ENCODE measurements at places on chromosomes 3 and 15.

GRCh38 chr15:99443768-99444446 lies 121.9 kb upstream of the MEF2A start:
- DNase-seq: no peak

- DNase-seq: no peak
Measured at GRCh38 chr3:150169330-150169940, 198.7 kb upstream of the PFN2 start.

GRCh38 chr3:129239991-129240390 lies 9.4 kb upstream of the COPG1 start:
- no peak for DNase-seq

GRCh38 chr15:43105077-43105736 lies 631 bp downstream of the UBR1 start:
- DNase-seq: no peak

DNA sequence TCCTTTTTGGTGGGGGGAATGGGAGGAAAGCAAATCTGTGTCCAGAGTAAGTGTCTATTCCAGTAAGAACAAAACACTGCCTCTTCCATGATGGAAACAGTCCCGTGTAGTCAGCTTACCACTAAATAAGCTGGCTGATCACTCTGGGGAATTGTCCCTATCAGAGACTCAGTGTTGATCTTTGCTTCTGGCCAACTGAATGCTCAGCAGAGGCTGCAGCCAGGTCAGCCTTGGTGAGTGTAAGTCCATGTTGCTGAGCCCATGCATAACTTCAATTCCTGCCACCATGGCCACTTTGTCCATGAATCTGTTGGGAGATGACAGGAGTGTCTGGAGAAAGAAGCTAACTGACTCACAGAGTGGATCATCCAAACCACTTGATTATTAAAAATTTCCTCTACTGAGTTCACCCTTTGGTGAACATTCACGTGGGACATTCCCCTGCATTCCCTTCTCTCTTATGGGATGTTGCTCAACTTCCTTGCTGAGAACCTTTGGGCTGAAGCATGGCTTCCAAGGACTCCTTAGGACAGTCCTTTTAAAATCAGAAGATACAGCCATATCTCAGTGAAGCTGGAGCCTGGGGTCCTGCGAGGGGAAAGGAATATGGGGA lies 33.9 kb upstream of the XCR1 start:
- DNase-seq: no peak

DNA sequence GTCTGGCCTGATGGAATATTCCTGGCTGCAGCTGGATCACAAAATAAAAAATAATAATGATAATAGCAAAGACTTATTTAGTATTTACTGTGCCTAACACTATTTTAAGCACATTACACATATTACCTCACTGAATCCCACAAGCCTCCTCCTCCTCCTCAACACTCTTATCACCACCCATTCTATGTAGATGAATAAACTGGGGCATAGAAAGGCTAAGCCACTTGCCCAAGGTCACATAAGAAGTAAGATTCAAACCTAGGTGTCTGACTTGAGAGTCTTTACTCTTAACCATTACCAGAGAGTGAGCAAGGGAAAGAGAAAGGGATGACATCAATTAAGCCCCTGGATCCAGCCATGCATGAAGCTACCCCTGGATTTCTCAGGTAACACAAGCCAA lies 493.1 kb downstream of the SHQ1 start:
- no peak for DNase-seq

GRCh38 chr3:47890828-47891612 lies 88.1 kb downstream of the DHX30 start:
- DNase-seq: no peak

- DNase-seq: no peak
Measured at GRCh38 chr15:40549894-40550293, 14.9 kb downstream of the CCDC32 start.

- no peak for DNase-seq
Measured at GRCh38 chr3:187587076-187587475, 83.1 kb downstream of the SST start.

- DNase-seq: no peak
Measured at GRCh38 chr15:30919877-30920550, 16.3 kb downstream of the FAN1 start.

- DNase-seq: no peak
Measured at GRCh38 chr15:61687124-61687523, 373.1 kb downstream of the VPS13C start.

DNA sequence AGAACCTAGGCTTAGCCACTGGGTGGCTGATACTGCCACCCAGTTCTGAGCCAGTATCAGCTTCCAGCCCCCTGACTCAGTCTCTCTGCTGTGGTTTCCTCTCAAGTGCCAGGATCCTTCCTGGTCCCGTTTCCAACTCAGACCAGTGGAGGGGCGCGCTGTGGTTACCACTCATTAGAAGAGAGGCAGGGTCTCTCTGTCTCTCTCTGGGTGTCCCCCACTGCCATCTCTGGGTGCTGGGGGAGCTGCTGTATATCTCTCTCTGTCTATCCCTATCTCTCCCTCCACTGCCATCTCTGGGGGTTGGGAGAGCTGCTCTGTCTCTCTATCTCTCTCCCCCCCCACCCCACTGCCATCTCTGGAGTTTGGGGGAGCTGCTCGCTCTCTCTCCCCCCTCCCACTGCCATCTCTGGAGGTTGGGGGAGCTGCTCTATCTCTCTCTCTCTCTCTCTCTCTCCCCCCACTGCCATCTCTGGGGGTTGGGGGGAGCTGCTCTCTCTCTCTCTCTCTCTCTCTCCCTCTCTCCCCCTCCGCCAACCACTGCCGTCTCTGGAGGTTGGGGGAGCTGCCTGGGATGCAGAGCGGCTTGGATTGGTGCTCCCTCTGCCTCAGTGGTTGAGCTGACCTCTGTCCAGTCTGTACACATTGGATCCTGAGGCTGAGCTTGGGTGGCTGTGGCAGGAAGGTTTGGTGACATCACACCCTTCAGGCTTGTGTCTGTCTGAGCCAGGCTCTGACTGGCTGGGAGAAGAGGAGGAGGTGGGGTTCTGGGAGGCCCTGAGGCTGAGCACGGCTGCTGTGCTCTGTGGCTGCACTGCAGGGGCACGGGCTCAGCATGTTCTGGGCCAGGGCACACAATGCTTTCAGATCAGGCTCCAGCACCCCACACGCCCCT lies 98.9 kb downstream of the APBA2 start:
- DNase-seq: no peak

- no peak for DNase-seq
Measured at GRCh38 chr3:12265508-12265907, 23.4 kb upstream of the PPARG start.

DNA sequence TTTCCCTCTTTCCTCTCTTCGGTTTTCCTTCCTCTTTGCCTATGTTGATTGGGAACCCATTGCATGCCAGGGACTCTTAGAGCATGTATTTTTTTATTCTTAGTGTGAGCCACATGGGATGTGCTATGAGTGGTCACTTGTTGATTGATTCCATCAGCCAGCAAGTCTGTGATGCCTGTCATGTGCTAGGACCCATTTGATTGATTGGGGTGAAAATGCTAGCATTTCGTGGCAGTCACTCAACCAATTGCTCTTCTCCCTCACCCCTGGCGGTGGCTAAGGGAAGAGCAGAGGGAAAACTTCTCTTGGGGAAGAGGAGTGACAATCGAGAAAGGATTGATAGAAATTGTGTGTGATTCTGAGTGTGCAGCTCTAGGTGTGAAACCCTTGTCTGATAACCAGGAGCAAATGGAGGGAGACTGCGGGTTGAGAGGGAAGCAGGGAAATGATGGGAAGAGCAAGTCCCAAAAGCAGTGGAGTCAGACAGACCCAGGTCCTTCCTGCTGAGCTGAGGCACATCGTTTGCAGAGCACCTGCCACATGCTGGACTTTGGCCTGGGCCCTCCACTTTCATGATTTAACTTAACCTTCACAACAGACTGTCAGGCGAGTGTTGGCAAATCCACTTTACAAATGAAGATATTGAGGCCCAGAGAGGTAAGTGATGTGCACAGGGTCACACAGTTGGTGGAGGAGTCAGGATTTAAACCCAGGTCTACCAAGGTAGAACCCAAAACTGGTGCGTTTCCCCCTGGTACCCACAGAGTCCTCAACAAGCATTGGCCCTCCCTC lies 40.0 kb downstream of the SLC6A11 start:
- DNase-seq: no peak

- no peak for DNase-seq
Measured at GRCh38 chr3:37897763-37898162, 36.1 kb downstream of the CTDSPL start.

DNA sequence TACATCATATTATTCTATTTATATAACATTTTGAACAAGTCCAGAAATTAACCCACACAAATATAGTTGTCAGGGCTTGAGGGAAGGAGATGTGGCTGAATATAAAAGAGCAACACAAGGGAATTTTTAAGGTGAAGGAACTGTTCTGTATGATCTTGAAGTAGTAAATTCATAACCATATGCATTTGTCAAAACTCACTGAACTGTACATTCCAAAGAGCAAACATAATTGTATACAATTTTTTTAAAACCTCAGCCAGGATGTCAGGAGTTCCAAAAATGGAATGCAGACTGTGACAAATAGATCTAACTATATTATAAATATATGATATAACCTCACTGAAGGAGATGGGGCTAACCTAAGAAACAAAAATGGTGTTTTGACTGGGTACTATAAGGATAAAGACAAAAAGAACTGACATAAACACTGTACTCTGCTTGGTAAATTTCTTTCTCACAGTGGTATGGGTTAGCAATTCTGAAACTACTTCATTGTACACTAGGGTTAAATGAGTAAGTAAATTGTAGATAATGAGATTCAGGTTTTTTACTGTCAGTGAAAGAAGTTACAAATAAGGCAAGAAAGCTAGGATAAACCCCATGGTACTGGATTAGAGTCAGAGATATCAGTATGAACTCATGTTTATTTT lies 14.4 kb downstream of the GOLGB1 start:
- no peak for DNase-seq
